ELF-1 (cell line): ENCODE measurements at places on chromosomes 2 and 18.

- no peak for DNase-seq
These were observed 52.2 kb downstream of the CRACDL start for GRCh38 chr2:98883780-98884211.

DNA sequence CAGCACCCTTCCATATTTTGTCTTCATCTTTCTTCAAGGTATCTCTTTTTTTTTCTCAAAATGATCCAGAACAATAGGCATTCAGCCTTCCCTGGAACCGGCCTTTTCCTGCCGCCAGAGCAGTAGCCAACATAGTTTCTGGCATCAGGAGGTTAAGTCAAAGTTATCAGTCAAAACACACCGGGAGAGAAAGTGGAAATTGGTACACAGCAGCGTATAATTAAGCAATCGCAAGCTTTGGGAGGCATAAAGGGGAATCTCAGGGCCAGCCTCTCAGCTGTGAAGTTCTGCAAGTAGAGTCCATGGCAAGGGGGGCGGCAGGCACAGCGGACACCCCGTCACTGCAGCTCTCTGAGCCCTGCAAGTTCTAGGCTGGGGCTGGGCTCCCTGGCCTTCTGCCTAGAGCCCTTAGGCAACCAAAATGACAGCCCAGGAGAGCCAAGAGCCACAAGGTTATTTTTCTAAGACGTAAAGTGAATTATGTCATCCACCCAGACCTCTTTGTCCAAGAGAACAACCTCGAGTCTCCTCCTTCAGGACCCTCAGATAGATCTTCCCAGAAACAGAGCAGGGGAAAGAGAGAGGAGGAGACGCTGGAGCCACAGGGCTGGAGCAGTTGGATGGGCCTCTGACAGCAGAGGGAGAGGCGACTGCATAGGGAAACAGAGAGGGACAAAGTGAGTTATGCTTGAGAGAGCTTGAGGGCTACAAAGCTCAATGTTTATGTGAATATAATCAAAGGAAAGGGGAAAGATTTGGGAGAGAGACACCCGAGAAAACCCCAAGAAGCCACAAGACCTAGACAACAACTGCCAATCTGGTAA lies 114.7 kb downstream of the BCL2L11 start:
- DNase-seq: no peak

- no peak for DNase-seq
These were observed 20.8 kb downstream of the CRIM1 start for GRCh38 chr2:36376319-36376765.

- DNase-seq: no peak
These were observed 24.8 kb downstream of the ESCO1 start for GRCh38 chr18:21575656-21576055.

- no peak for DNase-seq
These were observed 152.9 kb upstream of the DNMT3A start for GRCh38 chr2:25494616-25495015.

DNA sequence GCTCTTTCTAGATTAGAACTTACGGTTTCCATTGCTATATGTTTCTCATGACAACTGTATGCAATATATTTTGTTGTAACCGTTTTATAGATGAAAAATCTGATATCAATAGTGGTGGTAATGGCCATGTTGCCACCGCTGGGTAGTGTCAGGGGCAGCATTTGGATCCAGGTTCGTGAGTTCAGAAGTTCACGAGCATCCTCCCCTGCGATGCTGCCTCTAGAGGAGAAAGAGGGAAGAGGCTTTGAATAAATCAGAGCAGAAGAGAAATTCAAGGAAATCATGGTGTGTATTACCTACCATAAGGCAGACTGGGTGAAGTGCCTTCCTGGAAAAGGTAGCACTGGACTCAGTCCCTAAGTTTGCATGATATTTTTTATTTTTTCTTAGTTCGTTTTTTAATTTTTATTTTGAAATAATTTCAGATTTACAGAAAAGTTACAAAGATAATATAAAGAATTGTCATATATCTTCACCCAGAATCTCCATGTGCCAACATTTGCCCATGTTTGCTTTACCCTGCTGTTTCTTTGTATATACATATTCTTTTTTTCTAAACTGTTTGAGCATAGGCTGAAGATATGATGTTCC lies 3.3 kb upstream of the ZBTB7C start:
- DNase-seq: peak; percentile 36
